NCI-H1105 (cell line): ENCODE measurements at places on chromosomes 12 and 14.

DNA sequence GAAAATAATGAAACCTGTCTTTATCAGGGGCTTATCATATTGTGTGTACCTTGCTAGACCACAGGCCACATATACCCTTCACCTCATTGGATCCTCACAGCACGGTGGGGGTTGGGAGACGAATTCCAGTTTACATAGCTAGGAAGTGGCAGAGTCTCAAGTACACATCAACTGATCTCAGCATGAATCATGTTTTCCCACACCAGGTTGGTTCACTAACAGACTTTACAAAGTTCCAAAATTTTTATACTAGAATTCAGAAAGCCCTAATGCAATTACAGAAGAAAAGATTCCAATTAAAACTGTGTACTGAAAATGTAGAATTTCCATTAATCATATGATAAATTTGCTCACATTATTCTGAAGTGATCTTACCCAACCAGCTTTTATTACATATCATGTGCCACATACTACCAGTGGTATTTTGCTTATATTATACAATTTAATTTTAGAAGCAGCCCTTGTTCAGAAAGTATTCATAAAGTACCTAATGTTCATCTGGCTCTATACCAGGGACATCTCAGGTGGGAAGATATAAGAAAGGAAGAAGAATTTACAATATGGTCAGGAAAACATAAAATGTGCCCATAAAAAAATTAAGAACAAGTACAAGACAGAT lies 196.2 kb downstream of the ITPR2 start:
- no peak for DNase-seq

DNA sequence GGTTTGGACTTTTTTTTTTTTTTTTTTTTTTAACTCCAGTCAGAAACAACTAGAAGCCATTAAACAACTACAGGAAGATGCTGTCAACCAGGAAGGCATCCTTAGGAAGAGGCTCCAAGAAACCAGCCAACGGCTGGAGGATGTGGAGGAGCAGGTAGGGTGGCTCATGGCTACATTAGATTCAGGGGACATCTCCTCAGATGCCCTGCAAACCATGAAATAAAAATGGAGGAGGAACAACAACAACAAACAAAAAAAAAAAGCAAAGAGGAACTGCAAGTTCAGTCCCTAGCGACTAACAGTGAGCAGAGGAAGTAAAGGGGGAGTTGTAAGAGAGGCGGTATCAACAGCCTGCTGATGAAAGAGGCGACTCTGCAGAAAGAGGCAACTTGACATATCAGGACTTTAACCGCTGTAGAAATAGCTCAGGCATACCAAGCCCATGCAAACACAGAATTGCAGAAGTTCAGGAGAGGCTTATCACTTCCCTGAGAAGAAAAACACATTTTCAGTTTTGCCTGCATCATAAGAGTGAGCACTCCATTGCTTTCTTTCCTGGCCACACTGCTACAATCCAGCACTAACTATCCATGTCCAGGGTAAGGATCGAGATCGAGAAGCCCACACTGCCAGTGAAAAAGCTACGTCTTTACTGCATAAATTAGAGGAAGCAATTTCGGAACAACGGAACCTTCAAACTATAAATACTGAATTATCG lies 103.5 kb upstream of the BCAT1 start:
- DNase-seq: no peak

- no peak for DNase-seq
Measured at GRCh38 chr12:94707892-94708291, 57.5 kb upstream of the TMCC3 start.

DNA sequence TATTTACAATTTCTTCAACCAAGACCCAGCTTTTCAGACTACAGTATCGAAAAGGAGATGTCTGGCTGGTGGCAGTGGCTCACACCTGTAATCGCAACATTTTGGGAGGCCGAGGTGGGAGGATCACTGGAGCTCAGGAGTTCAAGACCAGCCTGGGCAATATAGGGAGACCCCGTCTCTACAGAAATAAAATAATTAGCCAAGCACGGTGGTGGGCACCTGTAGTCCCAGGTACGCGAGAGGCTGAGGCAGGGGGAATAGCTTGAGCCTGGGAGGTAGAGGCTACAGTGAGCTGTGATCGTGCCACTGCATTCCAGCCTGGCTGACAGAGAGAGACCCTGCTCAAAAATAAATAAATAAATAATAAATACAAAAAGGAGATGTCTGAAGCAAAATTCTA lies 530.5 kb downstream of the BCL11B start:
- no peak for DNase-seq

- no peak for DNase-seq
Measured at GRCh38 chr12:30928356-30929244, 2.1 kb downstream of the TSPAN11 start.
